ENCODE measurements at places on chromosomes 7 and 10. TPM values are rescaled to one million over a fixed set of nuclear protein-coding genes. Genes with fewer than 3 reads are reported as not detected.

DNA sequence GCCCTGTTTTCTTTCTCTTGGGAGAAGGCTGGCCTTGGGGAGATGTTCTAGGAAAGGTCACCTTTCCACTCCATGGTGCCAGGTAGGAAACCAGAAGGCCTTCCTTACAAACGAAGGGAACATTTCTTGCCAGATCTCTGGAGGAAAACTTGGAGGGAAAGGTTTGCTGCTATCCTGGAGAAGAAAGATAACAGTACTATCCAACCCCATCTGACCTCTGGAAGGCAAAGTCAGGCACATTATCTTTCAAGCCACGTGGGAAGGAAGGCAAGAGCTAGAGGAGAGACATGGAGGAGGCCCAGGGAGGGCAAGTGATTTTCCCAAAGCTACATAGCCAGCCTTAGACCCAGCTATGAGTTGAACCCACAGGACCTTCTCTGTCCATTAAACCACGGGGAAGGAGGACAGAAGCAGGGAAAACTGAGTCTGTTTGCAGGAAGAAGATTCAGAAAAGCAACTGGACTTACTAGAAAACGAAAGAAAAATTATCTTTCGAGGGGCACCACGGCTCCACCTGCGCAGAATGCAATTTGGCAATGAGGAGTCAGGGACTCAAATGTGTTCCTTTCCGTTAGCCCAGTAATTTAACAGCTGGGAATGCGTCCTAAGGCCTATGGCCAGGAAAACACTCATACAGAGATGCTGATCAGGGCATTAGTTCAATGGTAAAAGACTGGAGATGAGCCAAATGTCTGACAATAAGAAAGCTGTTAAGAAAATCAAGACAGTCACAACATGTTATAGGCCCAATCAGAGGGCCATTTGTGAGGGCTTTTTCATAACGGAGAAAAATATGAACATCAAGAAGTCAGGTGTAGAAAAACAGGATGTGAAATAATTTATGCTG lies 32.0 kb upstream of the PSAP start:
- DNase-seq, result no peak

- no peak for DNase-seq
These were observed 12.2 kb downstream of the HOXA1 start for GRCh38 chr7:27083646-27084045.

- no peak for DNase-seq
These were observed 682 bp downstream of the HGF start for GRCh38 chr7:81768951-81769778.

- DNase-seq, result no peak
These were observed 48.1 kb downstream of the CDC123 start for GRCh38 chr10:12243864-12244620.

DNA sequence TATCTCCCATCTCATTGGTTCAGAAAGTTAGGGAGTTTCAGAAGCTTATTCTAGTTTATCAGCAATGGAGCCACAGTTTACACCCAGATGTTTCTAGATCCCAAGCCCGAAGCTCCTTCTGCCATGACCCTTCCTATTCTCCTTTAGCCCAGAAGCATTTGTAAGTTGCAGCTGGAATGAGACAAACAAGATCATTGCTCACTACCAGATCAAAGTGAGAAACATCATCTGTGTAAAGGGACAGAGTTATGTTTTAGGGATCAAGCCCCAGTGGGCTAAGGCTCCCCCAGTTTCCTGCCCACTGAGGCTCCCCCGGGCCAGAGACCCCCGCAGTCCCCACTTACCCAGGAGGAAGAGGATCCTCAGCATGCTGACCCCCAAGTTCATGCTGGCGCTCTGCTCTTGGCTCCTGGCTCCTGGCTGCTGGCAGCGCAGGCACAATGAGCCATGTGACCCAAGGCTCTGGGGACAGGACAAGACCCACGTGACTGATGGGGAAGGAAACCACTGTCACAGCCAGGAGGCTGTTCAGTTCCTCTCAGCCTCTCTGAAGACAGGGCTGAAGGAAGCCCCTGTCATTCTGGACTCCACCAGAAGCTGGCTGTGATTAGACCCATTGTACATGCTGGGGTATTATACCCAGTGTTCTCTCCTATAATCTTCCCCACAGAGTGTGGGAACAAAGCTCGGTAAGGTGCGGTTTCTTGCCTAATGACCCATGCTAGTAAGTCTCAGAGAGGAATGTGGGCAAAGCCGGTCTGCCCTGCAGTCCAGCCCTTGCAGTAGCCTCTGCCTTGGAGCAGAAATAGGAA lies at the start of gene TMEM273:
Gene TMEM273 (minus strand): TSS at position 442 of the 812 bp plus-strand sequence. CDS start 55 bp downstream, at position 387.
- no peak for DNase-seq

- no peak for DNase-seq
These were observed 274.6 kb downstream of the KCND2 start for GRCh38 chr7:120547605-120548004.

DNA sequence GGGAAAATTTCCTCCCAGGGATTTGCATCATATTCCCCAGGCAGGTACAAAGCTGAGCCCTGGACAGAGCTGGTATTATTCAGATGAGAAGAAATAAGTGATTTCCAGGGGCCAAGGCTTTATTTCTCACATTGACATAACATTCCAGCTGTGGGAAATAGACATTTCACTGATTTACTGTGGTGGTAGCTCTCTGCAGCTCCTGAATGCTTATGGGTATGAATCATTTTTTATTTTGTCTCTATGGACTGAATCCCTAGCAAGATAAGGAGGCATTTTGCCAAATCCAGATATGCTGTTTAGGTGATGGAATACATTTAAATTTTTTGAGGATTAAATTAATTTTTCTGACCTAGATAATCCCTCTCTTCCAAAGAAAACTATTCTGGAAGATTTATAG lies 97.9 kb downstream of the MTPN start:
- no peak for DNase-seq

DNA sequence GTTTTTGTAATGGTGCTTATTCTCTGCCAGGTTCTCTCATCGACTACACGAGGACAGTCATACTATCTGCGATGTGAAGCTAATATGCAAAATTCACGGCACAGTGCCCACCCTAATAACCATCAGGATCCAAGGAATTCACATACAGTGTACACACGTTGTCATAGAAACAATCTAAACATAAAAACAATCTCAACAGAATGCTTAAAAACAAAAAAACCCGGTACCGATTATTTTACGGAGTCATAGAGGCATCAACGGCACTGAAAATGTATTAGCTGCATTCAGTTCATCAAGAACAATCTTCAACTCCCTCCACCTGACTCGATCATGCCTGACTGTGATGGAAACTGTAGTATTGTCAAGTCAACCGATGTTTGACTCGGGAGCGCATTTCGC lies 628 bp downstream of the MRPS33 start:
- peak; percentile 51 for DNase-seq

SLC26A4 gene
- not detected for polyA plus RNA-seq

LDB3 gene
- polyA plus RNA-seq, result 317 TPM

DKK1 gene
- 11.1 TPM for polyA plus RNA-seq

GRID1 gene
- polyA plus RNA-seq, result 1.6 TPM

CFAP43 gene
- 1.9 TPM for polyA plus RNA-seq

SEMA3E gene
- polyA plus RNA-seq, result 1.9 TPM

NKX2-3 gene
- not detected for polyA plus RNA-seq

OR2A42 gene
- polyA plus RNA-seq, result not detected

NEUROD6 gene
- polyA plus RNA-seq, result not detected
